Hematopoietic multipotent progenitor cell treated with erythropoietin and hydrocortisone succinate and interleukin-3 and kit ligand, for 8 days (in vitro differentiated cells): ENCODE measurements at places on chromosomes 1 and 21.

DNA sequence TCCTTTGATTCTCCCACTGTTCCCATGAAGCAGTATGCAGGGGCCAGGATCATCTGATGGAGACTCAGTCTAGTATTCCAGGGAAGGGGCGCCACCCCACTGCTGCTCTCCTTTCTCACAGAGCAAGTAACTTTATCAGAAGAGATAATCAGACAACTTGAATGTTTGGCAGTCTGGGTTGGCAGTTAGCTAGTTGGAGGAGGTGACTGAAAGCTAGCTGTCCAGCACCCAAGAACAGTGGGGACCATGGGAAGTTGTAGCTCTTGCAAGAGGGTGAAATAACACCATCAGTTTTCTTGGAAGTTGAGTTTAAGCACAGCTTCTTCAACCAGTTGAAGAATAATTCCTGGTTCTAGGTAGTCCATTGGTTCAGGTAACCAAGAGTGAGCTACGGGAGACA is 22.2 kb upstream of the AGL start:
- DNase-seq: no peak

DNA sequence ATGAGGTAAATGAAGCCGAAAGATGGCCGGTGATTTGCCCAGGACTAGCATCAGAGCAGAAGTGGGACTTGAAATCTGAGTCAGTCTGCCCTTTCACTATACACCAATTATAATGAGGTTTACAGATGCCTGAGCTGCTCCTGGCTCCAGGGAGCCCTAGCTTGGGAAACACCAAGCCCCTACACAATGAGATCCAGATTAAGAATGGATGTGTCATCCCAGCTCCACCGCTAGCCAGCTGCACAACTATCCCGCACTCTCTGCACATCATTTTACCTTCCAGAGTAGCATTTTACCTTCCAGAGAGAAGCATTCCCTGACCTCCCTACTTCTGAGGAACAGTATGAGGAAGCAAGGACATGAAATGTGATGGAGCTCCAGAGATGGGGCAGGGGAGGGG is 27.0 kb downstream of the SERTAD4 start:
- DNase-seq: no peak

GRCh38 chr1:162942916-162943559 is 82.1 kb upstream of the CCDC190 start:
- DNase-seq: no peak

DNA sequence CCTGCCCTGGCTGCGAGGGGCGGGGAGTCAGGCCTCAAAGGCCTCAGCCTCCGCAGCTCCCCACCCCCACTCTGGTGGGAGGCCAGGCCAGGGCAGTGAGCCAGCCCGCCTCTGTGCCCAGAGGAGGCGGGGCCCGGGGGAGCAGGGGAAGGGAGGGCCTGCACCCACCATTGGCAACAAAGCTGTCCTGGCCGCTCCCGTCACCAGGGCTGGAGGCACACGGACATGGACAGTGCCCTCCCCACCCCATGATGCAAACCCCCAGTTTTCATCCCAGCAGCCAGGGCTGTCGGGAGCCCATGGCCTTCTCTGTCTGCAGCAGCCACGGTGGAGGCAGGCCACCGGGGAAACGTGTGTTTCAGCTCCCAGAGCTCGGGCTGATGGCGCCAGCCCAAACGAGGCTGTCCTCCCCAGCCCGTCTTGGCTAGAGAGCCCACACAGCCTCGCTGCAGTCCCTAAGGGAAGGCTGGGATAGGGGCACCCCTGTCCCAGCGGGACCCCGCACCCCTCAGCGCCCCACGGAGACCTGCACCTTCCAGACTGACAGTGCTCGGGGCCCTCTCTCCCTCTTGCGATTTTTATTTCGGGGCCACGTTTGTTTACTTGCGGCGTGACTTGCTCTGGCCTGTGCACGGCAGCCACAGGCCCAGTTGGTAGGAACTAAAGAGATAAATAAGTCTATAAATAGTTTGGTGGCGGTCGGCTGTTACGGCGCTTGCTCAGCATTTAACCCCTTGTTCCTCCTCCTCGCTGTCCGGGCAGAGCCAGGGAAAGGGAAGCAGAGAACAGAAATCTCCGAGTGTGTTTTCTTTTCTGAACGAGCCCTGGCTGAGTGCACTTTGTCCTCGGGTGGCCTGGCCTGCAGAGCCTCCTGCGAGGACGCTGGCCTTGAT is 101.8 kb downstream of the PRDM16 start:
- peak; percentile 59 for DNase-seq

- DNase-seq: no peak
Observed at GRCh38 chr1:206584683-206585082, 27.6 kb downstream of the EIF2D start.
